Naive thymus-derived CD8-positive, alpha-beta T cell (primary cell): ENCODE measurements at places on chromosomes 13 and 19. TPM values are rescaled to one million over a fixed set of nuclear protein-coding genes. Genes with fewer than 3 reads are reported as not detected.
A peak's percentile ranks its signal among the peaks of the same experiment; 100 is the strongest.

- H3K27me3 ChIP-seq = peaks cover 16% of the 10 kb centered on the region
- no peaks in the 10 kb centered on the region for H3K36me3 ChIP-seq
- DNase-seq = no peak
- no peak overlapping the region for H3K27ac ChIP-seq
Measured at GRCh38 chr19:46181388-46181779, 33.3 kb downstream of the IGFL2 start.

DNA sequence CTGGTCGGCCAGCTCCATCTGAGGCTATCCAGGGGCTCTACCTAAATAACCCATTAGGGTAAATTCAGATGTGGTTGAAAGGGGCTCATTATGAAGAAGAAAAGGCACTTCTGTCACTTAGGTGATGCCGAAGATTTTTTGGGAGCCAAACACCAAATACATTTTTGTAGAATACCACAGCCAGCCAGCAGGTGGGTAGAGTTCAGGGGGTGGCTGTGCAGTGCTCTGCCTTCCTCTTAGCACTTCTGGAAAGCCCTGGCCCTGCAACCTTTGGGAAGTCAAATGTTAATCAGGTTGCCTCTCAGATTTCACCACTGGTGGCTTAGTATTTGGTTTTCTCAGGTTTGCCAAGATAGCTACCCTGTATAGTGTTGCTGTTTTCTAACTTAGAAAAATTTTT is 18.5 kb upstream of the GPR18 start:
- H3K36me3 ChIP-seq = peaks cover 7% of the 10 kb centered on the region
- no peak for DNase-seq
- peak overlapping the region; percentile 78 for H3K4me3 ChIP-seq
- peaks cover 94% of the 10 kb centered on the region for H3K4me1 ChIP-seq
- no peaks in the 10 kb centered on the region for H3K27me3 ChIP-seq

GRCh38 chr19:2798733-2799132 is 13.4 kb downstream of the THOP1 start:
- H3K27me3 ChIP-seq = no peaks in the 10 kb centered on the region
- no peaks in the 10 kb centered on the region for H3K36me3 ChIP-seq
- H3K27ac ChIP-seq = no peak overlapping the region
- H3K4me3 ChIP-seq = no peak overlapping the region
- H3K4me1 ChIP-seq = peaks cover 3% of the 10 kb centered on the region
- no peak for DNase-seq

The POLRMT gene
- 88.4 TPM for total RNA-seq

- peaks cover 7% of the 10 kb centered on the region for H3K36me3 ChIP-seq
- peaks cover 6% of the 10 kb centered on the region for H3K4me1 ChIP-seq
- DNase-seq = no peak
- H3K4me3 ChIP-seq = no peak overlapping the region
Measured at GRCh38 chr19:843180-843835, 2.5 kb downstream of the PRTN3 start.

DNA sequence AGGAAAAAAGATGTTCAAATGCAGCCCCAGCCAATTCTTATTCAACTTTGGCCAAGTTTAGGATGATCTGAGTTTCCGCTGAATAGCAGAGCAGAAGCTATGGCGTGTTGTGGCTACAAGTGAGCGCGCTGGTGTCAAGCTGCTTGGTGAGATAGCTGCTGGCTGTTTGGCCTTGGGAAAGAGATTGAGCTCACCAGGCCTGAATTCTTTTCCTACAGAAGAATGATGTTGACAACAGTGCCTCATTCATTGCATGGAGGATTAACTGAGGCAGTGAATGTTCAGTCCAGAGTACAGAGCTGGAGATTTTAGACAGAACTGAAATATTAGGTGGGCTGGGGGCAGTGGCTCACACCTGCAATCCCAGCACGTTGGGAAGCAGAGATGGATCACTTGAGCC is 31.5 kb upstream of the MAP3K10 start:
- H3K27ac ChIP-seq = no peak overlapping the region
- no peaks in the 10 kb centered on the region for H3K36me3 ChIP-seq
- H3K4me1 ChIP-seq = peaks cover 22% of the 10 kb centered on the region
- no peak overlapping the region for H3K4me3 ChIP-seq
